ENCODE measurements at places on chromosomes 4 and X.

DNA sequence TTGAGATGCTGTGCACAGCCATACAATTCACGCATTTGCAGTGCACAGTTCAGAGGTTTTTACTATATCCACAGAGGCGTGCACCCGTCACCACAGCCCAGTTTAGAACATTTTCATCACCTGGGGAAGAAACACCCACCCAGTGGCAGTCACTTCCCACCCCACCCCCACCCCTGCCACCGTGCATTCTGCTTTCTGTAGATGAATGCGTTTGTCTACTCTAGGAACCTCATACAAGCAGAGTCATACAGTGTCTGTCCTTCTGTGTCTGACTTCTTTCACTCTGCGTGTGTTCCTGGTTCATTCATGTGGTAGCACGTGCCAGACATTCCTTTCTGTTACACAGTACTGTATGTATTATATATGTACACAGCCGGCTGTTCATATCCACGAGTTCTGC, 122.8 kb downstream of the TBL1X start:
- no peak overlapping the region for H3K27ac ChIP-seq
- DNase-seq = no peak
- no peaks in the 10 kb centered on the region for H3K4me1 ChIP-seq
- no peak overlapping the region for H3K4me3 ChIP-seq

GRCh38 chr4:155170569-155170968, 37.9 kb upstream of the NPY2R start:
- no peak for DNase-seq
- H3K4me3 ChIP-seq = no peak overlapping the region
- H3K4me1 ChIP-seq = no peaks in the 10 kb centered on the region
- no peaks in the 10 kb centered on the region for H3K36me3 ChIP-seq
- no peaks in the 10 kb centered on the region for H3K27me3 ChIP-seq
- H3K27ac ChIP-seq = no peak overlapping the region

- DNase-seq = no peak
- no peaks in the 10 kb centered on the region for H3K4me1 ChIP-seq
- no peak overlapping the region for H3K4me3 ChIP-seq
- no peaks in the 10 kb centered on the region for H3K36me3 ChIP-seq
- no peaks in the 10 kb centered on the region for H3K27me3 ChIP-seq
- no peak overlapping the region for H3K27ac ChIP-seq
Measured at GRCh38 chr4:8792491-8792890, 79.1 kb downstream of the HMX1 start.

DNA sequence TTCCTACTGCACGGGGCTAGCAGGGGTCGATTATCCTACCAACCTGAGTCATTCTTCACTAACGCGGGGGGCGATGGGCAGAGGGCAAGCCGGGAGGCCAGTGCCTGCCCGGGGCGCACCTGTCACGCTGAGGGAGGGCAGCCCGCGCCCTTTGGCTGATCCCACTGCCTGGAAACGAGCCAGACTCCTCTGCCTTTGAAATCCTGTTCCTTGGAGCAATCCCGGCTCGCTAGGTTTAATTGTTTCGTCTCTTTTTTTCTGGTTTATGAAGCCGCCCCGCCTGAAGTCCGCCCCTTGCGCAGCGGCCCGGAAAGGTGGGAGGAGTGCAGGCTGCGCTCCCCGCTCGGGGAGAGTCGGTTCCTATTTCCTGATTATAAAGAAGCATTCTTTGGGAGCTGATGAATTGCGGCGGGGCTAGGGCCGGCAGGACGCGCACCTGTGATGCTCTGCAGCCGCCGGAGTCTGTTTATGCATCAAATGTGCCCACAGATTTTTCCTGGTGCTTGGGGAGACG, 484.2 kb downstream of the BCOR start:
- H3K27me3 ChIP-seq = no peaks in the 10 kb centered on the region
- no peaks in the 10 kb centered on the region for H3K36me3 ChIP-seq
- H3K4me1 ChIP-seq = peaks cover 14% of the 10 kb centered on the region

DNA sequence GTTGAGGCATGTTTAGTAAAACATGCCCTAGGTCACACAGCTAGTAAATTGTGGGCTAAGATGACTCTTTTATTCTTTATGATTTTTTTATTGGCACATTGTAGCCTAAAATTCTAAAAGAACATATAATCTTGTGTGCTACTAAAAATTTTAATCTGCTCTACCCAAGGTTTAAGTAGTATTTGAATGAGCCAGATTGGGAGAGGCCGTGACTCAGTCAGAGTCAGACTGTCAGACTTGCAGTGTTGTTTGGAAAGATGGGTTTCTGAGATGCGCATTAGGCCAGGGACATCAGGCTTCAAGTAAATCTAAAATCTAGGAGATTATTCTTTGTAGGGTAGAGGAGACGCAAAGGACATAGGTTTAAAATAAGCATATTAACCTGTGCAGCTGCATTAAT, 30.7 kb upstream of the TMPRSS11E start:
- H3K36me3 ChIP-seq = no peaks in the 10 kb centered on the region
- no peaks in the 10 kb centered on the region for H3K27me3 ChIP-seq
- no peak for DNase-seq
- peaks cover 27% of the 10 kb centered on the region for H3K4me1 ChIP-seq
- no peak overlapping the region for H3K4me3 ChIP-seq

DNA sequence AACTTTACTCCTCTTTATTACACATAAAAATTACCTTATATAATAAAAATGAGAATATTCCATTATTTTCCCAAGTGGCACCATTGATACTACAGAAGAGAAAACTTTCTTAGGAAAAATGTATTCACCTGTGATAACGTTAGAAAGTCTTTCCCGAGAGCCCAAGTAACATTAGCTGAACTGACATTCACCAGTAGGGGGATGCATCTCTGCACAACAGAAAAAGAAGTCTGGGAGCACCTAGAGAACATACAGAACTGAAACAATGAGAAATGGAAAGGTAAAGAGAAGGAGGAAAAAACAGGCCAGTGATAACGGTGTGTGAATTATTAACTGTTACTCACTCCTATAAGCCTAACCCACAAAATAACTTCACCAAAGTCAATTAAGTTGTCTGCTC, 423.3 kb downstream of the CENPC start:
- H3K4me3 ChIP-seq = no peak overlapping the region
- H3K36me3 ChIP-seq = no peaks in the 10 kb centered on the region
- DNase-seq = no peak

- H3K36me3 ChIP-seq = no peaks in the 10 kb centered on the region
- DNase-seq = no peak
- H3K4me3 ChIP-seq = no peak overlapping the region
- H3K27me3 ChIP-seq = no peaks in the 10 kb centered on the region
Measured at GRCh38 chr4:36304138-36304681, 22.8 kb downstream of the DTHD1 start.

DNA sequence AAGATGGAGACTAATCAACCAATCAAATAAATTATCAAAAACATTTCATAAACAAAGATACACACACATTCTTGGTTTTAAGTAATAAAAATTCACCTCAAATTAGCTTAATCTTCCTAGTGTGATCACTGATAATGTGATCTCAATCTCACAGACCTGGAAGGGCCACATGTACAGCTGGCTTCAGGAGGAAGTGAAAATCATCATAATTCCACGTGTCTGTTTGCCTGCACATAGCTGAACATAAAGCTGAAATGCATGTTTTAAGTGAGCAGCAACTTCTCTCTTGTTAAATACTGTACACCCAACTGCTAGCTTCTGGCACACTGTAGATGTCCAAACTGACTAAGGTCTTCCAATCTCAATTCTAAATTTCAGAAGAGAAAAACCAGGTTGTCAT, 53.8 kb downstream of the ARHGAP6 start:
- H3K4me1 ChIP-seq = no peaks in the 10 kb centered on the region
- no peaks in the 10 kb centered on the region for H3K36me3 ChIP-seq
- no peaks in the 10 kb centered on the region for H3K27me3 ChIP-seq
- H3K27ac ChIP-seq = no peak overlapping the region

DNA sequence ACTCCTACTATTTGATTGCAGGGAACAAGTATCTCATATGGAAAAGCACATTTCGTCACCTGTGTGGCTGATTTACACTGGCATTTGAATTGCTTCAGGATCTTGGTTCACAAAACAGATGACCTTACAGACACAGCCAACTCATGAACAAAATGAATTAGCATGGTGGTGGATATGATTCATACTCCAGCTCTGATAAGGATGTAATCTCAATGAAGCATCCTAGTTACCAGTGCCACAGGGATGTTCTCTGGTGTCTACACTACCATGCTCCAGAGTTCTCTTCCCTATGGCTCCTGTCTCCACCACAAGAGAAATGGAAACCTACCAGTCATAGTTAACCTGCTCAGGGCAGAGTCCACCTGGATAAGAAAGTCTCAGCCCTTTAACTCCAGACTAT, 40.7 kb downstream of the TEC start:
- peaks cover 3% of the 10 kb centered on the region for H3K4me1 ChIP-seq
- no peak overlapping the region for H3K27ac ChIP-seq
- no peak for DNase-seq

DNA sequence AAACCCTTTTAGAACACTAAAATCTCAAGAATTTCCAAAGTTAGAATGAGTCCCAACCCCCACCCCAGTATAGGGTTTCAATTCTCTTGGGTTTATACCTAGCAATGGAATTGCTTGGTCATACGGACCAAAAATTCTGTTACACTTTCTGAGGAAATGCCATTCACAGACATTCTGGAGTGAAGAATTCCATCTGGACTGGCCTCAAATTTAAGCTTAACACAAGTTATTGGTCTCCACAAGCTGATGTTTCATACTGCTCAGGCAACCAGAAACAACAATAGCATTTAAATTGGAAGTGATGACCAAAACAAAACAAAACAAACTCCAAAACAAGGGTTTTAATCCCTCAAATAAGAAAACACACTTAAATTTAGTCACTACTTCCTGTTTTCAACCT, 51.1 kb downstream of the GPC4 start:
- no peaks in the 10 kb centered on the region for H3K4me1 ChIP-seq
- no peaks in the 10 kb centered on the region for H3K27me3 ChIP-seq
- H3K36me3 ChIP-seq = no peaks in the 10 kb centered on the region
- DNase-seq = no peak
- no peak overlapping the region for H3K27ac ChIP-seq
- no peak overlapping the region for H3K4me3 ChIP-seq

- no peaks in the 10 kb centered on the region for H3K27me3 ChIP-seq
- H3K4me3 ChIP-seq = no peak overlapping the region
- DNase-seq = no peak
- H3K4me1 ChIP-seq = no peaks in the 10 kb centered on the region
Measured at GRCh38 chrX:32041181-32041580, 969.3 kb upstream of the FTHL17 start.

- no peaks in the 10 kb centered on the region for H3K4me1 ChIP-seq
- H3K27me3 ChIP-seq = no peaks in the 10 kb centered on the region
- peaks cover 34% of the 10 kb centered on the region for H3K36me3 ChIP-seq
Measured at GRCh38 chr4:186587416-186588018, 32.1 kb upstream of the MTNR1A start.

DNA sequence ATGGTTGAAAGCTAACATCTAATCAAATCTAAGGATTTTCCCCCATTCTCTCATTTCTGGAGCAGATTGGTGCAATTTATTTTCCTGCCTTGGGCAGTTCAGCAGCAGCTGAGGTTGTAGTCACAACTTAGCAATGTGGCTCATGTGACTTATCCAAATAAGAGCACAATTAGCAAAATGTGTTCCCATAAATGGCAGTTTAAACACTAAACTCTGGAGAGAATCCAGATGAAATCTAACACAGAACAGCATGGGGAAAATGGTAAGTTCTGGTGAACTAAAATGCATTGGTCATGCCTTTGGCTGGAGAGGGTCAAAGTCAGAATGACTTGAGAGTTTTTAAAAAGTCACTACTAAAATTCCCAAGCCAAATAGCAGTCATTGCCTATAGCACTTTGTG, 422.6 kb upstream of the DIPK2B start:
- H3K27ac ChIP-seq = no peak overlapping the region
- DNase-seq = no peak
- H3K4me3 ChIP-seq = no peak overlapping the region
- H3K36me3 ChIP-seq = no peaks in the 10 kb centered on the region

- H3K36me3 ChIP-seq = no peaks in the 10 kb centered on the region
- H3K4me1 ChIP-seq = peaks cover 5% of the 10 kb centered on the region
- no peak for DNase-seq
Measured at GRCh38 chrX:56794404-56795230, 65.6 kb downstream of the NBDY start.

DNA sequence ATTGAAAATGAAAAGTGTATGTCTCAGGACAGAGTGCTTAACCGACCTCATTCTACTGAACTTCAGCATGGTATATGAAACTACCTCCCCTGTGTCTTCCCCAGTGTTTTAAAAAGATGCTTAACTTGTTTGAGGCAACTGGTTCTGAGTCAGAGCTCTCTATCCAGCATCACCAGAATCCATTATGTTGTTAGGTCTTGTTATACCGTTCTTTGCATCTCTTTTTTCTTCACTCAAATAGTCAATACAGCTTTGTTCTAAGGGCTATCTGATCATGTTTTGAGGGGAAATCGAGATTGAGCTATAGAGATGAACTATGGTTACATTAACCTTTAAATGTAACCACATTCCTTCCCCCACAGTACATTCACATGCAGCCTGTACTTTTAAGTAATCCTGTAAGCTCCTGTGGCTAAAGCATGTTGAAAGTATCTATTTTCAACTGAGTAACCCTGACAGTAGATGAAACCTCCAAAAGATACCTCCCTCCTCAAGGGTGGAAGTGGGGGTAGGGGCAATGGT, 514.4 kb downstream of the RPA4 start:
- no peak overlapping the region for H3K4me3 ChIP-seq
- no peaks in the 10 kb centered on the region for H3K4me1 ChIP-seq
- H3K27ac ChIP-seq = no peak overlapping the region
- no peaks in the 10 kb centered on the region for H3K27me3 ChIP-seq
- H3K36me3 ChIP-seq = no peaks in the 10 kb centered on the region

GRCh38 chr4:67988991-67989390, 25.7 kb upstream of the TMPRSS11A start:
- H3K4me3 ChIP-seq = no peak overlapping the region
- H3K27ac ChIP-seq = no peak overlapping the region
- no peaks in the 10 kb centered on the region for H3K27me3 ChIP-seq
- no peaks in the 10 kb centered on the region for H3K36me3 ChIP-seq
- H3K4me1 ChIP-seq = no peaks in the 10 kb centered on the region

- no peak overlapping the region for H3K4me3 ChIP-seq
- H3K27me3 ChIP-seq = no peaks in the 10 kb centered on the region
- peak; percentile 7 for DNase-seq
- H3K36me3 ChIP-seq = no peaks in the 10 kb centered on the region
Measured at GRCh38 chrX:13013363-13014110, 30.9 kb downstream of the FAM9C start.

GRCh38 chr4:127781300-127782024, 660 bp upstream of the HSPA4L start:
- H3K36me3 ChIP-seq = no peaks in the 10 kb centered on the region
- peaks cover 27% of the 10 kb centered on the region for H3K4me1 ChIP-seq
- no peak for DNase-seq

- H3K27ac ChIP-seq = peak overlapping the region; percentile 3
- H3K4me1 ChIP-seq = peaks cover 18% of the 10 kb centered on the region
- H3K36me3 ChIP-seq = no peaks in the 10 kb centered on the region
- no peak overlapping the region for H3K4me3 ChIP-seq
- no peaks in the 10 kb centered on the region for H3K27me3 ChIP-seq
Measured at GRCh38 chrX:151754641-151755215, 20.2 kb downstream of the CNGA2 start.

DNA sequence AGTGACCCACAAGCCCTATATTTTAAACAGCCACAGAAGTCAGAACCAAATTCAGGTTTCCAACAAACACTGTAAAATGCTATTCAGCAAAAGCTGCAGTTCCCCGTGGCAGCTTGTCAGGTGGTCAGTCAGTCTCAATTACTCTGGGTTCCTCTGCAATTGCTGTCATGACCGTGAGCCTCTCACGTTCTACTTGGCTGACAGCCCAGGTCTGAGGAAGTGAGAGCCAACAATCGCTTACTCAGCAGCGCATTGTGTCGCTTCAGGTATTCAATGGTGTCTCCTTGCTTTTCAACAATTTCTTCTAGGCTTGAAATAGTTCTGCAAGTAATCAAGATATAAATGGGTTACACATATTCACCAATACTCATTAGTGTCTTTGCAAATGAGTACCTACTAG, 25.8 kb downstream of the TRIM75 start:
- DNase-seq = no peak
- H3K4me3 ChIP-seq = no peak overlapping the region
- no peaks in the 10 kb centered on the region for H3K27me3 ChIP-seq

All from esophagus squamous epithelium (tissue), 5 donors.